Stimulated activated naive B cell treated with anti-CD40 and anti-IgM and Interleukin-4, amounts not matched to agents 10 μg/mL and 1 μg/mL and 100 μg/mL, for 72 hours (primary cell): ENCODE measurements at places on chromosomes 5 and 9.

- peaks cover 18% of the 10 kb centered on the region for H3K36me3 ChIP-seq
- DNase-seq: no peak
- no peak overlapping the region for H3K27ac ChIP-seq
- H3K4me3 ChIP-seq: no peak overlapping the region
- H3K27me3 ChIP-seq: no peaks in the 10 kb centered on the region
Measured at GRCh38 chr5:40124367-40124766, 555.3 kb upstream of the PTGER4 start.

GRCh38 chr9:74173284-74173683 lies 323.9 kb upstream of the RORB start:
- no peak overlapping the region for H3K27ac ChIP-seq
- peaks cover 4% of the 10 kb centered on the region for H3K4me1 ChIP-seq
- H3K4me3 ChIP-seq: no peak overlapping the region
- no peaks in the 10 kb centered on the region for H3K36me3 ChIP-seq
- no peaks in the 10 kb centered on the region for H3K27me3 ChIP-seq

- no peak for DNase-seq
- no peak overlapping the region for H3K4me3 ChIP-seq
- H3K27ac ChIP-seq: no peak overlapping the region
- no peaks in the 10 kb centered on the region for H3K27me3 ChIP-seq
- peaks cover 39% of the 10 kb centered on the region for H3K4me1 ChIP-seq
Measured at GRCh38 chr5:139137697-139138096, 60.5 kb downstream of the SIL1 start.

DNA sequence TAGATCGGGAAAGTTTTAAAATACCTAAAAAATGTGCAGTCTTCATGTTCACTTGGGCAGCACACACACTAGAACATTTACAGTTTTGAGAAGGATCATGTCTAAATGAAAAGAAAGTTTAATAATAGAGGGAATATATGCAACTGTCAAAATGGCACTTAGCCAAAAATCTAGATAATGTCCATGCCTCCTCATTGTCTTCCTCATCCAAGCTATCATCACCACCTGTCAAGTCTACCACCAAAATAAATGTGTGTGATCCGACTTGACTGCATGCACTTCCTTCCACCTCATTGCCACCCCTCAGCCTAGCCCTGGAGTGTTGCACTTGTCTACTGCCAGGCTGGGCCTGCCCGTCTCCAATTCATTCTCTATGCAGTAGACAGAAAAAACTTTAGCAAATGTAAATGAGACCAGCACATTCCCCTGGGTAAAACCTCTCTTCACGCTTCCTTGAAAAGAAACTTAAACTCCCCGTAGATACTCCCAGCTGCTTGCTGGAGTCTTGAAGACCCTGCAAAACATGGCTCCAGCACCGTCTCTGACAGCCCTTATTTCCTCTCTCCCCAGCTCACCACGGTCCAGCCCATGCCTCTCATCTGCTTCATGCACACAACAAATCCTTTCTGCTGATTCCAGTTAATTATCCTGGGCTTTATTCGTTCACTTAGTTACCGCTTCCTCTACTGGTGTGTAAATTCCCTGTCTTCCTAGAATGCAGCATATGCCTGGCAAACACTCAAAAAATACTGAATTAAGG lies 66.9 kb downstream of the FANCC start:
- peaks cover 9% of the 10 kb centered on the region for H3K4me1 ChIP-seq
- no peak overlapping the region for H3K27ac ChIP-seq
- no peak overlapping the region for H3K4me3 ChIP-seq
- no peak for DNase-seq
- H3K36me3 ChIP-seq: peaks cover 18% of the 10 kb centered on the region

DNA sequence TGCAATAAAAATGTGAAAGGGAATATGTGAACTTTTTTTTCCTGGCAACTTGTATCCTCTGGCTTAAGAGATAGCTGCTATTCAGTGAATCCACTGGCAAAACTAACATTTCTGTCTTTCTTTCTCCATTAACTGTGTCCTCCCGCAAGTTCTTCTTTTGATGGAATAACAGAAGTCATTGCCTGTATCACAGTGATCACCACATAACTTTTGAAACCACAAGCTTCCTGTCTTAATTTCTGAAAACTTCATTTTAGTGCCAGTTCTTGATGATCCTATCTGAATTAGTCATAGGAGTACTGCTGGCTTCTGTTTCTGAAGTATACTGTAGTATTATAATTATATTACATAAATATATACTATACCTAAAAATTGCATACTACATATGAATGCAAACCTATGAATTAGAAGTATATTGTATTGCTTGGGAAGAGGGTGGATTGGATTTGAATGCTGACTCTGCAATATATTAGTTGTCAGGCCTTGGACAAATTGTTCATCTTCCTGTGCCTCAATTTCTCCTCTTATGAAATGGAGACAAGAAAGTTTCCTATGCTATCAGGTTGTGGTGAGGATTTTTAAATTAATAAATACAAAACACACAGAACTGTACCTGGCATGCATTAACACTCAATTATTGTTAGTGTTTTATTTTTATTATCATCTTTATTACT lies 441.6 kb downstream of the CETN3 start:
- H3K27me3 ChIP-seq: no peaks in the 10 kb centered on the region
- no peak for DNase-seq
- no peaks in the 10 kb centered on the region for H3K36me3 ChIP-seq
- no peak overlapping the region for H3K27ac ChIP-seq

- no peaks in the 10 kb centered on the region for H3K36me3 ChIP-seq
- no peaks in the 10 kb centered on the region for H3K27me3 ChIP-seq
- no peak overlapping the region for H3K27ac ChIP-seq
- no peak for DNase-seq
- H3K4me1 ChIP-seq: no peaks in the 10 kb centered on the region
Measured at GRCh38 chr9:2335260-2335659, 286.3 kb upstream of the VLDLR start.

- DNase-seq: no peak
- no peak overlapping the region for H3K4me3 ChIP-seq
- no peak overlapping the region for H3K27ac ChIP-seq
- H3K4me1 ChIP-seq: peaks cover 7% of the 10 kb centered on the region
Measured at GRCh38 chr9:35510754-35511428, 21.0 kb downstream of the RUSC2 start.

- H3K4me3 ChIP-seq: no peak overlapping the region
- H3K27ac ChIP-seq: no peak overlapping the region
- H3K4me1 ChIP-seq: peaks cover 3% of the 10 kb centered on the region
- H3K27me3 ChIP-seq: peaks cover 4% of the 10 kb centered on the region
- DNase-seq: no peak
- no peaks in the 10 kb centered on the region for H3K36me3 ChIP-seq
Measured at GRCh38 chr5:125050926-125051325, 304.5 kb upstream of the ZNF608 start.

- no peak overlapping the region for H3K27ac ChIP-seq
- no peak overlapping the region for H3K4me3 ChIP-seq
- DNase-seq: no peak
- peaks cover 3% of the 10 kb centered on the region for H3K4me1 ChIP-seq
- H3K27me3 ChIP-seq: peaks cover 62% of the 10 kb centered on the region
Measured at GRCh38 chr5:176736301-176736930, 73.9 kb upstream of the UNC5A start.

- peaks cover 32% of the 10 kb centered on the region for H3K4me1 ChIP-seq
- H3K36me3 ChIP-seq: peaks cover 15% of the 10 kb centered on the region
- no peaks in the 10 kb centered on the region for H3K27me3 ChIP-seq
- H3K27ac ChIP-seq: peak overlapping the region; percentile 92
Measured at GRCh38 chr9:95822583-95823431, 52.7 kb upstream of the ERCC6L2 start.

DNA sequence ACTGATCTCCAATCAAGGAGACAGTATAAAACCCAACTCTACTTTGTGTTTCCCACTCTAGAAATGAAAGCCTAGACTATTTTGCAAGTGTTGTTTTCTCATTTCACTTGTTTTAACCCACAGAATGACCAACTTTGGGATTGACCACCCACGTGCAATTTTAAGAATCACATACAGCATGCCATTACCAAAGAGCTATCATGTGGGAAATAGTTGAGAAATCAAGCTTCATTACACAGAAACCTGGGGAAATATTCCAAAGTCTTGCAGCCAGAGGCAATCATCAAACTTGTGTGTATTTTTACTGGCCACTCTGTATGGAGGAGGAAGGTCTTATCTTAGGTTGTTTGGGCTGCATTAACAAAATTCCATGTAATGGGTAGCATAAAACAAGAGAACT lies 451.4 kb upstream of the DAB2 start:
- H3K27me3 ChIP-seq: peaks cover 4% of the 10 kb centered on the region
- H3K36me3 ChIP-seq: no peaks in the 10 kb centered on the region

- H3K36me3 ChIP-seq: peaks cover 6% of the 10 kb centered on the region
- peak overlapping the region; percentile 55 for H3K4me3 ChIP-seq
- H3K27ac ChIP-seq: peak overlapping the region; percentile 87
- DNase-seq: no peak
- H3K27me3 ChIP-seq: no peaks in the 10 kb centered on the region
- peaks cover 60% of the 10 kb centered on the region for H3K4me1 ChIP-seq
Measured at GRCh38 chr5:139141446-139142204, 56.5 kb downstream of the SIL1 start.

GRCh38 chr9:80964374-80964773 lies 725.0 kb downstream of the TLE1 start:
- H3K27me3 ChIP-seq: no peaks in the 10 kb centered on the region
- no peaks in the 10 kb centered on the region for H3K4me1 ChIP-seq
- H3K4me3 ChIP-seq: no peak overlapping the region
- no peak overlapping the region for H3K27ac ChIP-seq
- DNase-seq: no peak
- H3K36me3 ChIP-seq: no peaks in the 10 kb centered on the region

DNA sequence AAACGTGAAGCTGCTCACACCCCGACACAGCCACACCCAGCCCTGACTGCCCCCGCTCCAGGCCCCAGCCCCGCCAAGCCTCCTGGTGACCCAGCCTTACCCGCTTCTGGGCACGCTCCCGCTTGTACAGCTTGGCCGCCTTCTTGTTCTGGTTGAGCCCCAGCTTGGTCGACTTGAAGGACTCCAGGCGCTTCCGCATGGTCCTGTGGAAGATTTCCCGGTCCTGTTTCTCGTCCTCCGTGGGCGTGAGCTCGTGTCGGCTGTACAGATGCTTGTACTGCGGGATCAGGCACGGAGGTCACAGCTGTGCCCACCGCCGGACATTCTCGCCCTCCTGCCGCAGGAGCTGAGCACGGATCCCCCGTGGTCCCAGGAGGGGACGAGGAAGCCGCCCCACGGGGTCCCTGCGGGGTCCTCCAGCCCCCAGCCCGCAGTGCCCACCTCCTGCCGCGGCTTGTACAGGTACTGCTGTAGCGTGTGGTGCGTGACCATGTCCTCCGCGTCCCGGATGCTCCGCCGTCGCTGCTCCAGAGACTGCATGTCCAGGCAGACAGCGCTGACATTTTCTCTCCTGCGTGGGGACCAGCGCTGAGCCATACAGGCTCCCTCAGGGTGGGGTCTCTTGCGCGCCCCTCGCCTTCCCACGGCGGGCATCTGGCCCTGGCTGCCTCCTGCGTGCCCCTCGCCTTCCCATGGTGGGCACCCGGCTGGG lies 33.3 kb downstream of the EXOC3 start:
- H3K27me3 ChIP-seq: peaks cover 65% of the 10 kb centered on the region
- peak overlapping the region; percentile 93 for H3K27ac ChIP-seq
- H3K36me3 ChIP-seq: peaks cover 69% of the 10 kb centered on the region

DNA sequence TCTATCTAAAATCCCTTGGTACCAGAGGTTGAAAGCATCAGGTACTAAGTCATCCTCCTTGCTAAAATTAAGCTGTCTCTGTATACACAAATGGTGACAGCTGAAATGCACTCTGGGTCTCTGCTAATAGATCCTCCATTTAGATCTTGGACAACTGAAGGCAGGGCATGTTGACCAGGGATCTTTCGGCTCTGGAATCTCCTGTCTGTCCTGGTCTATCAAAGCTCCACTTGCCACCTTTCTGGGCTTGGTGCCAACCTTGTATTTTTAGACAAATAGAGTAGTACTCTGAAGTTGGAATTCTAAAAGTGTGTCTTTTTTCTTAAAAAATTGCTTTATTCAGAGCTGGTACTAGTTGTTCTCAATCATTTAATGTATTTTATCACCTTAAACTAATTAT lies 135.2 kb upstream of the HMHB1 start:
- H3K27me3 ChIP-seq: no peaks in the 10 kb centered on the region
- no peak for DNase-seq
- peaks cover 5% of the 10 kb centered on the region for H3K4me1 ChIP-seq
- H3K4me3 ChIP-seq: no peak overlapping the region
- H3K27ac ChIP-seq: no peak overlapping the region

DNA sequence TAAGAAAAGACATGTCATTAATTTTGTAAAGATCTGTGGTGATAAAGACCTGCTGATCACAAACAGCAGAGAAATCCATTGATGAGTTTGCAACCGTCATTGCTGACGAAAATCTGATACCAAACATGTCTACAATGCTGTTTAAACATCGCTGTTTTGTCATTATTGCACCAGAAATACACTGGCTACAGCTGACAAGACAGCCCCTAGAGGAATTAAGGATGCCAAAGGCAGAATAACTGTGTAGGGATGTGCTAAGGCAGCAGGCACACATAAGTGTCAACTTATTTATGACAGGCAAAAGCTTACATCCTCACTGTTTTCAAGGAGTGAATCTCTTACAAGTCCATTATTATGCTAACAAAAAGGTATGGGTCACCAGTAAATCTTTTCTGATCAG lies 439.3 kb downstream of the TLE1 start:
- H3K4me1 ChIP-seq: no peaks in the 10 kb centered on the region
- no peak for DNase-seq
- H3K27me3 ChIP-seq: no peaks in the 10 kb centered on the region
- H3K27ac ChIP-seq: no peak overlapping the region
- H3K4me3 ChIP-seq: no peak overlapping the region

DNA sequence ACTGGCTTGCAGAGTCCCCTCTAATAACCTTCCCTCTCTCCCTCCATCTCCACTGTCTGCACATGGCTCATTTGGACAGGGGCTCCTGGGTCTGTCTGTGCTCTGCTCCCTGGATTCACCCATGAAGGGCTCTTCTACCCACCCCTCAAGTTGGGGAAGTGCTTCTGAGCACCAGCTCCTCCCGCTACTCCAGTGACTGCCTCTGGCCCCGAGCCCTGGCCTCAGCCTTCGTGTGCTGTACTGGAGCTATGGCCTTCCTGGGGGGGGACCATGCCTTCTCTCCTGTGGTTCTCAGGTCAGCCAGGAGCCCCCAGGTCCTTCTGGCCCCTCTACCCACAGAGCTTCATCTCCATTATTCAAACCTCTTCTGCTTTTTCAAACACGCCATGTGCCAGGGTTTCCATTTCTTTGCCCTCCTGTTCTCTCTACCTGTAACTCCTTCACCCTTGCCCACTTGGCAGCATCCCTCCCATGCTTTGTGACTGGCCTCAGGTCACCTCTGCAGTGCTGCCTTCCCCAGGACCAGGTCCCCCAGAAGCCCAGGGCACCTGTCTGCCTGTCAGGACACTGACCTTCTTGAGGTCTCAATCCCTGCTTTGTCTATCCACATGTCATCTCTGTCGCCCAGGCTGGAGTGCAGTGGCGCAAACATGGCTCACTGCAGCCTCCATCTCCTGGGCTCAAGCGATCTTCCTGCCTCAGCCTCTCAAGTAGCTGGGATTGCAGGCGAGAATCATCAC lies 9.5 kb downstream of the SH3PXD2B start:
- peaks cover 40% of the 10 kb centered on the region for H3K27me3 ChIP-seq
- no peak overlapping the region for H3K27ac ChIP-seq
- H3K36me3 ChIP-seq: no peaks in the 10 kb centered on the region
- peaks cover 6% of the 10 kb centered on the region for H3K4me1 ChIP-seq
